ENCODE measurements at places on chromosomes 12 and 14. TPM values are rescaled to one million over a fixed set of nuclear protein-coding genes. Genes with fewer than 3 reads are reported as not detected.

DNA sequence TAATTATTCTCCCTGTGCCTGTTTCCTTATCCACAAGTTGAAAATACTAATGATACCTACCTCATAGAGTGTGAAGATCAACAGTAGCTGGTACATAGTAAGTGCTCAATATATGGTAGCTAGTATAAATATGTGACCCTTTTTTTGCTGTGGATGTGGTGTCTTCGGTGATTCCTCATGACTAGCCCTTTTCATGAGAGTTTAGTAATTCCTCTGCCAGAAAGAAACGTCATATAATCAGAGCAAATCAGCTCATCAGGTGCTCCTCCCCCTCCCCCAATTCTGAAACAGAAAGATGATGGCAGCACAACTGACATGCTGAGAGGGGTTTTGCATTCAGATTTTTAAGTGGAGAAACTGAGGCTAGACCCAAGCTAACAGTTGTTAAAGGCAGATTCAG is 210.8 kb downstream of the SLC41A2 start:
- H3K36me3 ChIP-seq = no peaks in the 10 kb centered on the region
- H3K4me1 ChIP-seq = peaks cover 14% of the 10 kb centered on the region
- DNase-seq = no peak
- no peaks in the 10 kb centered on the region for H3K27me3 ChIP-seq
- H3K4me3 ChIP-seq = no peak overlapping the region

Gene ARHGAP9
- 4.8 TPM for total RNA-seq

Gene RPL10L
- not detected for total RNA-seq

DNA sequence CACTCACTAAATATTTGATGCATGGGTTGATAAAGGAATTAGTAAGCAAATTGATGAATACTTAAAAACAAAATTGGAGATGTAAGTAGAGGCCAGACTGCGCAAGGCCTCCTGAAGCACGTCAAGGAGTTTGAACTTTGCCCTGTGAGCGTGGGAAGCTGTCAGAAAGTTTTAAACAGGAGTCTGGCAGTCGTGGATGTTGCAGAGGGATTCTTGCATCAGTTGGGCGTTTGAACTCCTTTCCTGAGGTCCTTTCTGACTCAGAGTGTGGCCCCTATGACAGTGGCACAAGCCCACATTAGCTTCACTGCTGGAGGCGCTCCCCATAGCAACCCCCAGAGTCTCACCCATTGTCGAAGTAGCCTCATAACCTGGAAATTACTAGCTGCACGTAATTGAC is 17.9 kb upstream of the IL22 start:
- H3K4me3 ChIP-seq = no peak overlapping the region
- no peaks in the 10 kb centered on the region for H3K36me3 ChIP-seq
- H3K27me3 ChIP-seq = no peaks in the 10 kb centered on the region
- H3K4me1 ChIP-seq = no peaks in the 10 kb centered on the region

GRCh38 chr12:47147739-47148138 is 68.0 kb upstream of the AMIGO2 start:
- DNase-seq = no peak
- H3K4me1 ChIP-seq = no peaks in the 10 kb centered on the region
- H3K27ac ChIP-seq = no peak overlapping the region
- H3K27me3 ChIP-seq = no peaks in the 10 kb centered on the region

Gene OR4E2
- total RNA-seq = not detected

DNA sequence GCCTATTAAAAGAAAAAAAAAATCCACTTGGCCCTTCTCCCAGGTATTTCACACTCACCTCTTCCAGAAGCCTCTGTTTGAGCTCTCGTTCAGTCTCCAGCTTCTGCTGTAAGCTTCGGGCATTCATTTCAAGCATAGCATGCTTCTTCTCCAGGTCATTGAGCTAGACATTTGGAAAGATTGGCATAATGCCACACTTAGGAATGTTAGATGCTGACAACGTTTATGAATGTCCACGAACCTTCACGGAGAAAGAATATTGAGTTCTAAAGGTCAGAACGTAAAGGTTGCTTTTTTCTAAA is 60.5 kb downstream of the PRKAB1 start:
- H3K4me3 ChIP-seq = no peak overlapping the region
- DNase-seq = peak; percentile 54
- peaks cover 17% of the 10 kb centered on the region for H3K36me3 ChIP-seq
- H3K4me1 ChIP-seq = no peaks in the 10 kb centered on the region
- H3K27me3 ChIP-seq = no peaks in the 10 kb centered on the region

Measured in spinal cord (tissue), 10 donors.